ENCODE measurements at places on chromosomes 7 and 10. TPM values are rescaled to one million over a fixed set of nuclear protein-coding genes. Genes with fewer than 3 reads are reported as not detected.

GRCh38 chr7:110454713-110455112 is 636.2 kb upstream of the LRRN3 start:
- no peak for ATAC-seq

- no peak for ATAC-seq
Measured at GRCh38 chr10:103553743-103554487, 60.4 kb downstream of the NEURL1 start.

GRCh38 chr10:13234172-13234571 is at the start of gene UCMA:
TSS of gene UCMA (minus strand) at chr10:13234374. CDS start at chr10:13234258, 116 bp downstream.
- no peak for ATAC-seq

The ENKUR gene
- total RNA-seq: not detected

The JCAD gene
- total RNA-seq: 2.3 TPM

The CDHR3 gene
- 1.00 TPM for total RNA-seq

Data from esophagus mucosa (tissue), 1 donor.